ENCODE measurements at places on chromosomes 12 and 14. TPM values are rescaled to one million over a fixed set of nuclear protein-coding genes. Genes with fewer than 3 reads are reported as not detected.
A peak's percentile ranks its signal among the peaks of the same experiment; 100 is the strongest.

The SRRM4 gene
- total RNA-seq: not detected

The LBHD2 gene
- not detected for total RNA-seq

The NABP2 gene
- 57.4 TPM for total RNA-seq

The IFNG-AS1 gene
- 1.2 TPM for total RNA-seq

The TEAD4 gene
- 4.5 TPM for total RNA-seq

The C12orf56 gene
- not detected for total RNA-seq

The SCNN1A gene
- total RNA-seq: 0.67 TPM

The SRGAP1 gene
- not detected for total RNA-seq

GRCh38 chr12:124964836-124965462, 24.0 kb downstream of the DHX37 start:
- no peak for DNase-seq

DNA sequence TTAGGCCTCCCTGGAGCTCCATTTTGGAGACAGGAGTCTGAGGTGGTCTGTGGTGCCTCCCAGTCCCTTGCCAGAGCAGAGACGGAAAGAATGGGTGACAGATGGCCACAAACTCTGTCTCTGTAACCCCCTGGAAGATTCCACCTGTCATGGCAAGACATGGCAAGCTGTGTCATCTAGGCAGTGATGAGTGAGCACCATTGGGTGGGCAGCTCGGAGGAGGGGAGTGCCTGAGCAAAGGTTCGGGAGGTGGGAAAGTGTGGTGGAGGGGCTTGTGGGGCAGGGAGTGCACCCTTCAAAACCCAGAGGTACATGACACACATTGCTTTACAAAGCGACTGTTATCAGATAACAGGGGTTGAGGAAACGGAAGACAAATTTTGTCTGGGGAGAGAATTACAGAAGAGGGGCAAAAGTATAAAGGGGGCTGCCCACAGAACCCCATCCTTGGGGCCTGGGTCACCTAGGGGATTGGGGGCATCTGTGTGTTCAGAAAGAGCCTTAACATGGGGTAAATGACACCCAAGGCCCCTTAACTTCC, 3.5 kb downstream of the RIN3 start:
- no peak for DNase-seq

- DNase-seq: no peak
Measured at GRCh38 chr12:59768031-59768430, 172.2 kb downstream of the SLC16A7 start.

GRCh38 chr12:108641446-108642268, 8.0 kb upstream of the SELPLG start:
- no peak for DNase-seq

GRCh38 chr12:24561411-24561871, 387.5 kb downstream of the BCAT1 start:
- no peak for DNase-seq

GRCh38 chr12:107372229-107372658, 278.9 kb upstream of the CRY1 start:
- DNase-seq: peak; percentile 72

DNA sequence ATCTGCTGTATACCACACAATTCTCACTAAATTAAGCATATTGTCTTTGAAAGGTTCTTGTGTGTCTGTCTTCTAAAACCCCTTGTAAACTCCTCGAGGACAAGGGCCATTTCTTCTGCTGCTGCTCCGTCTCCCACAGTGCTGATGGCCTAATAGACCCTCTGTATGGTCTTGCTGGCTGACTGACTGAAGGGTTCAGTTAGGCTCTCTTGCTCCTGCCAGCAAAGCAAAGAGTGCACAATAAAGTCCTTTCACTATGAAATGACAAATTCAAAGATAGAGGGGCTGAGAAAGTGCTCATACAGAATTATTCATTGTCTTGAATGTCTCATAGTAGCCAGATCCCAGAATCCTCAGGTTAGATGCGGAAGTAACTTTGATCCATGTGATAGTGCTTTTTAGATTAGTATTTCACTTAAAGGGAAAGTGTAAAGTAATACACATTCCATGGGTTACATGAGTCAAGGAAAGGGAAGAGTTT, 14.2 kb upstream of the RIOX1 start:
- no peak for DNase-seq

GRCh38 chr12:79674629-79675028, 16.1 kb downstream of the PAWR start:
- no peak for DNase-seq

GRCh38 chr12:116922194-116922897, 11.6 kb downstream of the FBXW8 start:
- DNase-seq: no peak

DNA sequence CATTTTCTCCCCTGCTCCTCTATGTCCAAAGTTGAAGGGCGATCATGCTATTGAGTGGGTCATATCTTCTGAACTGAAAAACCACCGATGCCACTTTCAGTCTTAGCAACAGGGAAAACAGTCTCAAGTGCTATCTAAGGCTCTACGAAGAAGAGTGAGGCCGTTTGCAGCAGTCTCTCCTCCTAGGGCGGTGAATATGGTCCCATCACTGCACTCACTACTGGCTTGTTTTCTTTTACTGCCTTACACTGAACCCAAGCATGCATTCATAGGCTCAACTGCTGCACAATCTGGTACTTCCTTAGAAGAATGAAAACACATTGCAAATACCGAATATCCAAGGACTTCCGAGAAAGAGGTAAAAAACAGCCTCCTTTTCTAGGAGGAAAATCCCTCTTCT, 92.1 kb downstream of the DNAH10 start:
- DNase-seq: no peak

- no peak for DNase-seq
Measured at GRCh38 chr12:23049180-23049579, 424.2 kb downstream of the ETNK1 start.

- DNase-seq: no peak
Measured at GRCh38 chr12:46154221-46154985, 114.4 kb downstream of the SLC38A1 start.

GRCh38 chr14:69191340-69192111, at the start of gene EXD2:
Gene EXD2 (plus strand): TSS chr14:69191498. CDS start chr14:69209471, 17,973 bp downstream.
- DNase-seq: peak; percentile 91

DNA sequence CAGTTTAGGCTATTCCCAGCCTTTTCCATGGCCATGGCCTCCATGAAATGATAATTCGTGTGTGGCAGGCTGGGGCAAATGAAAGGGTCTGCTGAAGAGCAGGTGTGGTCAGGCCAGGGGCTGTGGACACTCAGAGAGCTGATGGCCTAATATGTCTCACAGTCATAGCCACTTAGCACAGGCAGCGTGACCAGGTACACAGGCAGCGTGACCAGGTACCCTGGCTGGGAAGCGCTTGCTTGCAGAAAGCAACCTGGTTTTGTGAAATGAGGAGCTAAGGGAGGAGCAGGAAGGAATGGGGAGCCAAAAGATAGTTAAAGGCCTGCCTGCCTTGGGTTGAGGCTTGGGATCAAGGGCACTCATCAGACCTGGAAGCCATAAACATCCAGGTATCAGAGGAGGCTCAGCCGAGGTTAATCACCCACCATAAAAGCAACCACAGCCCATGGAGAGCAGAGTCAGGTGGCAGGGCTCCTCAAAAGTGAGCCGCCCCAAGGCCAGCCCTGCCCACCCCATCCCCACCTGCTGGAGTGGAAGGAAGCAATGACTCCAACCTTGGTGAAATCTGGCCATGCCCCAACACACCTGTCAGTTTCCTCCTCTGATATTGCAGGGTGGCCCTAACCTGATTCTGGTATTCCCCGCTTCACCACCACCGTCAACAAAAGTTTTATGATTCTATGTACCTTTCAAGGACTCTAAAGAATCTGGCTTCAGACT, 8.0 kb upstream of the KRT8 start:
- DNase-seq: no peak

DNA sequence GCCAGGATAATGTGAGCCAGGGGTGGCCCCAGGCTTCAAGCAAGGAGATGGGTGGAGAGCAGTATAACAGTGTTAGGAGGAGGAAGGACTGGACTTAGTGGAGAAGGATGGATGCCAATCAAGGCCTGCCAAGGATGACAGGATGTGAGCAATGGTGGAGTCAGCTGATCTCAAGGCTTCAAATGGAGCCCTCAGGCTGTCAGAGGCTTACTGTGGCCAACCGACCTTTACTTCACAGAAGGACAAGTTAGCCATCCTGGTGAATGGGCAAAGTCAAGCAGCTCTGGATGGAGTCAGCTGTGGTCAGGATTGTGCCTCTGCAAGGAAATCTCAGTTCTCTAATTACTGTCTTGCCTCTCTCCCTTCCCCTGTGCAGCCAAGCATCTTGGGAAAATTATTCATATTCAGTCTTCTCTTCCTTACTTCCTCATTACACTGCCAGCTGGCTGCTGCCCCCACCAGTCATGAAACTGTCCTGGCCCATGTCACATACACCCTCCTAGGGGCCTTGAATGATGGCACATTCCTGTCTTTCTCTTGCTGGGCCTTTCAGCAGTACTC, 7.6 kb upstream of the STAT6 start:
- DNase-seq: peak; percentile 33

GRCh38 chr12:47547077-47547476, 158.8 kb downstream of the RPAP3 start:
- no peak for DNase-seq

DNA sequence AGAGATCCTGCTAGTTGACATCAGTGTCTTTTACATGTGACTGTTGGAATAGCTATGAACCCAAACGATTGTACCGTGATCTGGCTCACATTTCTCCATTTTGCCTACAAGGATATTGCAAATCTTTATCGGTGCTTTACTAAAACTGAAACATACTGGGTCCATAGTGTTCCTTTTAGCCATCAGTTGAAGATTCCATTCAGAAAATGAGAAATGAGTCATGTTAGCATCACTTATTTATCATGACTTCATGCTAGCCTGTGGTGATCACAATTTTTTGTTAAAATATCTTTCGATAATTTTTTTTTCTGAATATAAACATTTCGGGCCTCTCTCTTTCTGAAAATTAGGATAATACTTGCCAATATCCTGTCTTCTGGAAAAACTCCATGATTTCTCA, 210.3 kb downstream of the EGLN3 start:
- no peak for DNase-seq

DNA sequence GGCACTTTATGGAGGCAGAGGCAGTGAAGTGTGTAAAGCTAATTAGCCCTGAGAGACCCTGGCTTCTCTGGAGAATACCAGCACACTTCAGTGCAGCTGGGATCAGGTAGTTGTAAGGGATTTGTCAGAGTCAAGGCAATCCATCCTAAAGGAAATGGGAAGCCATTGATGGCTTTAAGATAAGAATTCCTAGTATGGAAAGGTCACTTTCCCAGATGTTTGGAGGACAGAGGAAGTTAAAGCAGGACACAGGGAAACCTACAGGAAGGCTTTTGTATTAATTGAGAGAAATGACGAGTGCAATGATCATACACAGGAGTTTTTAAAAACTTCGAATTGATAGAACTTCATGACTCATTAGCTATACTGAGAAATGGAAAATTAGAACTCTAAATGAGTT, 254.4 kb downstream of the SLC16A7 start:
- no peak for DNase-seq

DNA sequence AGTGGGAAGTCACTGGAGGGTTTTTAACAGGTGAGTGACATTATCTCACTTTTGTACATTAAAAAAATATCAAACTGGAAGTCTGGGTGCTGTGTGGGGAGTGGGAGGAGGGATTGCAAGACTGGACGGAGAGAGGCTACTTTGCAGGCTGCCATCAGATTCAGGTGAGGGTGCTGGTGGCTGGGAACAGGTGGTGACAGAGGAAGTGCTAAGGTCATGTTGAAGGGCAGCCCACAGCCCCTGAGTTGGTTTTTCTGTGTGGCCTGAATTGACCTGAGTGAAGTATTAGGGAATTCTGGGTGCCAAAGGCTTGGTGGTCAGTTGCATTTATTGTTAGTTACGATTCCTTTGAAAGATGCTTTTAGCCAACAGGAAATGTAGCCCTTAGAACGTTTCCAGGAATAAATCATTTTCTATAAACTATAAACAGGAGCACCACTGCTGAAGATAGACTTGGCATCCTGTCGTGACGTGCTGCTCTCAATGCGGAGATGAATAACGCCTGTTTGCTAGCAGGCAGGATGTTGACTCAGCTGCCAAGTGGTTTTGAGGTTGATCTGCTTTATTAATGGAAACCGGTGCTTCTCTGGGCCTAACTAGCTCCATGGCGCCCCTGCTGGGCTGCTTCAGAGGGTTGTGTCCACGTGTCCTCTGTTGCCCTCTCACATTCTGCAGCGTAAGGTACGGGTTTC, 707.5 kb upstream of the TMEM132C start:
- DNase-seq: peak; percentile 87

DNA sequence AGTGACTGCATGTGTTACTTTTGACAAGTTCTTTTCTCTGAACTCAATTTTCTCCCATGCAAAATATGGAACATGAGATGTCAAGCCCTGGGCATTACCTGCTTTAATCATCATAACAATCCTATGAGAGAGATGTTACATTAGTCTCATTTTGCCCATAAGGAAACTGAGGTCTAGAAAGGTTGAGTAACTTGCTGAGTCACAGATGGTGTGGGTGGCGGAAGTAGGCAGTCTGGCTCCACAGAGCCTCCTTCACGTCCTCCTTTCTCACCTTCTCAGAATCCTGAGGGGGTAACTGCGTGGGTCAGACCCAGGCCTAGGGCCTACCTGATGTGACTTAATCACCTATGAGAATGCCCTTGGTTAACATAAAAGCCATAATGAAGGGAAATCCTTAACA, 50.7 kb downstream of the TMTC1 start:
- DNase-seq: no peak

GRCh38 chr12:32698285-32698684, 19.2 kb downstream of the DNM1L start:
- DNase-seq: no peak

GRCh38 chr14:33515899-33516298, 435.0 kb downstream of the EGLN3 start:
- DNase-seq: no peak

GRCh38 chr12:68081561-68081960, 78.0 kb downstream of the IFNG start:
- no peak for DNase-seq

DNA sequence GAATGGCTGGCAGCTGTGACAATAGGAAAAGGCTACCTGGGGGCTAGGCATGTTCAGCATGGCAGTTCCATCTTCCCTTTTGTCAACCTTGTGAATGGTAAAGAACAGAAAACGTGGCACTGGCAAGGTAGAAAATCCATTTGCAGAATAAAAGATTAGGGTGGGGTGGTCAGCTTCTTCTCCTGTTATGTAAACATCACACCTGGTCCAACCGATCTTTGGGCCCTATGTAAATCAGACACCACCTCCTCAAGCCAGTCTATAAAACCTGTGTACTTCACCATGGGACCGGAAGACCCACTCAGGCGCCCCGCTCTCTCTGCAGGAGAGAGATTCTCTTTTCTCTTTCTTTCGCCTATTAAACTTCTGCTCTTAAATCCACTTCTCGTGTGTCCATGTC, 19.6 kb upstream of the TMEM30B start:
- DNase-seq: no peak

DNA sequence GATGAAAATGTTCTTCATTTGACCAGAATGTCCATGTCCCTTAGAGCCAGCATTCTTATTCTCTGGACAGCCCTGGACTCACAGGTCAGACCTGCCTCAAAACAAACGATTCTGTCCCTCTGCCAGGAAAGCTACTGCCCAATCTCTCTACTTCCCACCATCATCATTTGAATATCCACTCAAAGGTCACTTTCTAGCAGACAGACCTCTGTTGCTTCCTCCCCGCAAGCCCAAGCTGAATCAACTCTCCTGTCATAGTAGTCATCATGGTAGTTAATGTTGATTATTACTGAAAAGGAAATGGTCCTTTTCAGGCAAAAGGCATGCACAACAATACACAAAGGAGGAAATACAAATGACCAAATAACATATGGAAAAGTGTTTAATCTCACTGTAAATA, 39.6 kb upstream of the CPM start:
- DNase-seq: no peak

GRCh38 chr12:25552681-25553080, 402 bp downstream of the LMNTD1 start:
- DNase-seq: no peak

GRCh38 chr14:36519431-36520321, at the start of gene NKX2-1:
Gene NKX2-1 (minus strand): TSS chr14:36520232. CDS start chr14:36520129, 103 bp downstream.
- DNase-seq: no peak
